ENCODE measurements at places on chromosomes 2 and 18.

GRCh38 chr2:162232027-162232426 is 11.2 kb downstream of the FAP start:
- no peak for DNase-seq

DNA sequence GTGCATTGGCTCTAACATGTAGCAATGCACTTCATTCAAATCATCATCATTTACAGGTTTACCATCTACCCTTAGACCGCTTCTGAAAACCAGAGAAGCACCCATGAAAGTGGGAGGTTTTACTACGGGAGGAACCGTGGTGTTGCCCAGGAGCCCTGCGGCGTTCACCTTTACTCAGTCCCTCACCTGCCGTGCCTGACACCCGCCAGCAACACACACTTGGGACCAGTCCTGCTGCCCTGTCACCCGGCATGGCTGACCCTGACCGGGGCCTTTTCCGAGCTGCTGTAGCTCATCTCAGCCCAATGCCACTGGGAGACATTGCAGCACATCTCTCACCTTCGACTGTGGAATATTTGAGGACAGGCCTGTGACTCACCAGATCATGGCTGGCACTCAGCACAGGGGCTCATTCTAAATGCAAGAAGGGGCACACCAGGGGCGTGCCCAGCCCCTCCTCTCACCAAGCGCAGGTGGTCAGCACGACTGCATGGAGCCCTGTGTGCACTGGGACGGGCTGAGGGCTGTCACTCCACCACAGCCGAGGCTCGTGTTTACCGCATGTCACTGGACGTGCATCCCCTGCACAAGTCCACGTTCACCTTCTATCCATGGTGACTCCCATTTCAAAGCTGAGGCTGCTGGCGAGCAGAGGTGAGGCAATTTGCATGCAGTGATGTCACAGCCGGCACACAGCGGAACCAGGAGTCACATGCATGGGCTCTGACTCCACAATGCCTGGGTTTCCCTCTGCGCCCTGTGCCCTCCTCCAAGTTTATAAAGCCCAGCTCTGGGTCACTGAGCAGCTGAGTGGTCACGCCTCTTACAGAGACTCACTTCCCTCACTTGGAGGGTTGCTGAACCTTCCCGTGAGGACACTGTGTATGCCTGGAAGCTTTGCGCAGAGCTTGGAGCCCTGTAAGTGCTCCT is 76.7 kb upstream of the SNTG2 start:
- DNase-seq, result no peak

- DNase-seq, result no peak
Observed at GRCh38 chr2:233803292-233803911, 25.3 kb downstream of the MROH2A start.

DNA sequence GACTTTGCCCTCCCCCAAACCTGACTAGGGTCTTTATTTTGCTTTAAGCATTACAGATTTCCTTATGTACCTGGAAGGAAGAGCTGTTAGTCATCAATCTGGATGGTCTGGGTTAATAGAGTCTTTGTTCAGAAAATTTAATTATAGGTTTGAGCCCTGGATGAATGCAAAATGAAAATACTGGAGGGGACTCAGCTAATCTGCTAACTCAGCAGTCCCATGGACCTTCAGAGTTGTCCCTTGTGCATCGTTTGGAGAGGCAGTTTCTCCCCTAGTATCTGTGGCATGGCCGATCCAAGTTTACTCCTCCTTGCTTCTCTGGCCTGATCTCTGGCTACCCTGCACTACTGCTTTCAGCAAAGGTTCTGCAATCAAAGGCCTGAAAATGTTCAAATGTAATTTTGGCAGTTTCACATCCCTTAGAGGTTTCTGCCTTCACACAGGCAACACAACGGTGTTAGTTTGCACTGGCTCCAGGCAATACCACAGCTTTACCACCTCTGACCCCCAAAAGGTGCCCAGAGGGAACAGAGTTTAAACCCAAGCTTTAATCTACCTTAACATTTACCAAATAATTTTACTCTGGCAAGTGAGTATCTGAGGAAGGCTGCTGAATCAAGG is 134.3 kb downstream of the THADA start:
- no peak for DNase-seq

GRCh38 chr2:37837628-37838328 is 87.3 kb upstream of the RMDN2 start:
- DNase-seq, result no peak

DNA sequence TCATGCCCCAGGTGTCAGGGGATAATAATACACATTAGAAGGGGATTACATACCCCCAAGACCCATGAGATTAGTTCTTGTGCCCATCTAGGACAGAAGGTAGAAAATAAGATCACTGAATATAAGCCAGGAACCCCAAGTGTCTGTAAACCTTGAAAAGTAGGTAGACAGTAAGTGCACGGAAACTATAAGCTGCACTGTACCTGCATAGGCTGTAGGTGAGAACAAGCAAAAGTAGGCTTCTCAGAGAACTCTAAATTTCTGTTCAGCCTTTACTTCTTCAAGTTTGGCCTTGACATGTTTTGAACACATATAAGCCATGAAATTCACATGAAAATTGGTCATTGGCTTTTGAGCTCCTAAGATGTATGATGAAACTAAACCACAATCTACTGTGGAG is 113.0 kb upstream of the FSIP2 start:
- no peak for DNase-seq

- DNase-seq, result no peak
Observed at GRCh38 chr18:26470011-26470637, 78.2 kb downstream of the KCTD1 start.

DNA sequence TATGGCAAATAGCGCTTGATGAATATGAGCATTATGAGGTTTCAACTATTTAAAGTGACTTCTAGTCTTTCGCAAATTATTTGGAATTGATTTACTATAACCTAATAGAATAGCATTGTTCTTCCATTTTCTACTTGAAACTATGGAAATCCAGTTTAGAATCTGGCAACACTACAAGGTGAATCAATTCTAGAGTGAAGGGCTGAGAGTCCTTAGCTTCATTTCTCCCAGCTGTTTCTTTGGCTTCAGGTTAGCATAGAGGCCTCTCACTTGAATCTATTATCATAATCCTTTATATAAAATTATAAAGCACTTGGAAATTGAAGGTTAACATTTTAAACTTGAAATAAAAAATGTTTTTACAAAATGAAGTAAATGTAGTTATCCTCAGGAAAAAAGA is 318.8 kb downstream of the CCDC85A start:
- DNase-seq, result no peak

DNA sequence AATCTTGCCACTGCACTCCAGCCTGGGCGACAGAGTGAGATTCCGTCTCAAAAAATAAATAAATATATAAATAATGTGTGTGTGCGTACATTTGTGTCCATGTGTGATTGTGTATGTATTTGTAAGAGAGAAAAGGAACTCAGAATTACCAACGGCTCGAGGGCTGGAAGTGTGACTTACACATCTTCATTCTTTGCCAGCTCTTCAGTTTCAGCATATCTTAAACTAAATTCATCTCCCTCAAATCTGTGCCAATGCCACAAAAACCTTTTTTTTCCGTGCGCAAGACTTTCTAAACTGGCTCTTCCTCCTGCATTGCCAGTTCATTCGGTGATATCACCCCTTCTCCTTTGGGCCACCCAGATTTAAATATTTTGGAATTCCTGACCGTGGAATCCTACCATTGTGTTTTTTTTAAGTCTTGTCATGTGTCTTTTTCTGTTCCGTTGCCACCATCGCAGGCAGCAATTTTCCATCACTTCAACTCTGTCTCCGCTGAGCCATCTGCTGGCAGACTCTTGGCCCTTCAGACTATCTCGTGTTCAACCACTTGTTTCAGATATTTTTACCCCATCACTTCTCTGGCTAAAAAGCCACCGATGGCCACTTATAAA is 77.0 kb upstream of the ZNF532 start:
- DNase-seq, result no peak

DNA sequence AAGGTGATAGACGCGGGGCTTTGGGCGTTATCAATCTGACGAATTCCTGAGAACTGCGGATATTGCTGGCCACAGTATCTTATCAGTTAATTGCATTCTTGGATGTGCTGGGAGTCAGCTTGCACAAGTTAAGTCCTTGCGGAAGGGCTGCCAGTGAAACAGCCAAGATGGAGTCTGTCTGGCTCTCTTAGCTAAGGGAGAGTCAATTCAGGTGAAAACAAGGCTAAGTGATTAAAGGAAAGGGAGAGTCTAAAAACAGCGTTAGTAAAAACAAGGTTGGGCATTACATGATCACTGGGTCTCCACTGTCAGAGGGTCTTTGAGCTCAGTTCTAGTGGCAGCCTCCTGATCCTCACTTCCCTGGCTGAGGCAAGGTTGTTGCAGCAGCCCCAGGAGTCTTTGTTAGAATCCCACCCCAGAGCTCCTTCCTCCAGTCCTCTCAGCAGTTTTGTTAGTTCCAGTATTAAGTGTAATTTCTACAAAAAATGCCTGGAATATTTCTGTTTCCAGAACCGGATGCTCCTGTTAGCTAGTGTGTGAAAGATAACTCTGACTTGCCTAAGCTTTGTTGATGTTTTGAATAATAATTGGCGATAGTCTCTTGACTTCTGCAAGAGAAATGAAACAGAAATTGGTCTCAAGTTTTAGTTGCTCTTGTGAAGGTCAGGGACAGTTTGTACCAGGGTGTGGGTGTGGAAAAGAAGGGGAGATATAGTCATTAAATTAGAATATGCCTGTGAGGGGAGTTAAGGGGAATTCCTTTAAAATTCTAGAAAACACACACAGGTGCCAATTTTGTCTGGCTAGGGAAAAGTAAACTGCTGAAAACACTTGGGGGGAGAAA is 10.6 kb downstream of the CFLAR start:
- no peak for DNase-seq

DNA sequence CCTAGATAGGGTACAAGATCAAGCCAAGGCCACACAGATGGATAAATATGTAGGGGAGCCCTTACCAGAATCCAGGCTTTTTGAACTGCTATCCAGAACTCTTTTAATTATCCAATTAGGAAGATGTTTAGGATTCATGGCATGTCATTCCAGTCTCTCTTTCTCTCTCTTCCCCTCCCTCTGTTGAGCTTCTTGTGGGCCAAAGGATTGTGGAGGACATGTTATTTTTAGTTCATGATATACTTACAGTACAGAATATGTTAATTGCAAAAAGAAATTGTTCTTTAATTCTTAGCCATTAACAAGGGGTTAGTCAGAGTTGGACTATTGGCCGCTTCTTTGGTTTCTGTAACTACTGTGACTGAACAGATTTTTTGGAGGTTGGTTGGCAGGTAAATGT is 113.0 kb downstream of the SETBP1 start:
- DNase-seq, result no peak

- DNase-seq, result no peak
Observed at GRCh38 chr2:130300258-130300969, 42.3 kb upstream of the IMP4 start.

DNA sequence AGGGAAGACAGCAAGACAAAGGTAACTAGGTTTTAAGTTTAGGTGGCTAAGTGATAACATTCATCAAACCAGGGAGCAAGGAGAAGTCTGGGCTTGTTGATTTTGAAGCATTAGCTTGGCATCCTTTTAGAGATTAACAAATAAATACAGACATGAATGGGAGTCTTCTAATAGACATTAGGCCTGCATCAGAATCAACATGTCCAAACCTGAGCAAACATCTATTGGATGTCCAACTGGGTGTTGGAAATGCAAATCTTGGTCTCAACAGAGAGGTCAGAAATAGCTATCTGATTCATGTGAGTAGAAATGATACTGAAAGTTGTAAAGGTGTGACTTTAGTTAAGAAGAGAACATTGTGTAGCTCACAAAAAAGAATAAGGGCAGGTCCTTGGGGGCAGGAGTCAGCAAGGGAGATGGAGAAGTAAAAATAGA is 85.5 kb upstream of the RND3 start:
- no peak for DNase-seq

DNA sequence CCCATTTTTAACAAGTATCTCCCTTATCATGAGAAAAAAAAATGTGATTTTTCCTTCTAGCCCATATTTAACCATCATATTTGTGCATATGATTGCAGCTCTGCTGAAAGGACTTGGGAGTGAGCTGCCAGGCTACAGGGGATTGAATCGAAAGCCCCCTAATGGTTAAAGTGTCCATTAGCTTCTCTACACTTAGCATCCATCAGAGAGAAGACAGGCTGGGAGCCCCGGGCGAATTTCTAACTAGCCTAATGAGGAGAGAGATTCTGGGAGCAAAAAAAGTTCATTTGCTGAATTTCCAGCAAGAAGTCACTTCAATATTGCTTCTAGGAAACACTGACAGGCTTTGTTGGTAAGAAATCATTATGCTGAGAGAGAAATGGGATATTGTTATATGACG is 848.8 kb downstream of the TDRD15 start:
- DNase-seq, result no peak

GRCh38 chr2:215904101-215904500 is 109.2 kb downstream of the MREG start:
- no peak for DNase-seq

- no peak for DNase-seq
Observed at GRCh38 chr2:139836769-139837168, 1056.6 kb upstream of the NXPH2 start.

All from stimulated activated CD4-positive, alpha-beta T cell treated with anti-CD3 and anti-CD28 coated beads, Interleukin-4, amount 100 ng/mL, for 1 hour (primary cell).